ENCODE measurements at places on chromosomes 6 and 20.

DNA sequence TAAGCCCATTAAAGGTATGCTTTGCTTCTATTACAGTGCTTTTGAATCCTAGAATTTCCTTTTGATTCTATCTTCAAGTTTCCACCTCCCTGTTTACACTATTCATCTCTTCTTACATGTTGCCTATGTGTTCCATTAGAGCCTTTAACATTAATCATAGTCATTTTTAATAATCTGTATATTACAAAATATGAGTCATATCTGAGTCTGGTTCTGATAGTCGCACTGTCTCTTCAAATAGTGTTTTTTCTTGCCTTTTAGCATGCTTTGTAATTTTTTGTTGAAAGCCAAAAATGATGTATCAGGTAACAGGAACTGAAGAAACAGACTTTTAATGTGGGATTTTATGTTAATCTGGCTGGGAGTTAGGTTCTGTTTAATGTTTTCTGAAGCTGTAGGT is 68.4 kb downstream of the DNAAF9 start:
- no peak for DNase-seq

DNA sequence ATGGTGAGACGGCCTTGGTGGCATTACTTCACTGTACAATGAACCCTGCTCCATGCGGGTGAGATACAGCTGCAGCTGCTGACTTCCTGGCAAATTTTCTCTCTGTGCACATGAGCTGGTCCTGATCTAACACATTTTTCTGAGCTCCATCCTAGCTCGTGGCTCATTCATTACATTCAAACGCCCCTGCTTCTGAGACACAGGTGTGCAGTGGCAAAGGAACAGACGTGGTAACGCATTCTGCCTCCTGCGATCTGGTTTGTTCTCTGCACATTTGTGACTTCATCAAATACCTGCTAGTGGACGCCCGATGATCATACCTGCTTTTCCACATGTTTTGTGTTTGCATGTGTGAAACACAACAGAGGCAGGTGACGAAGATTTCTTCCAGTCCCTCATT is 189.6 kb upstream of the PDE10A start:
- DNase-seq, result no peak

DNA sequence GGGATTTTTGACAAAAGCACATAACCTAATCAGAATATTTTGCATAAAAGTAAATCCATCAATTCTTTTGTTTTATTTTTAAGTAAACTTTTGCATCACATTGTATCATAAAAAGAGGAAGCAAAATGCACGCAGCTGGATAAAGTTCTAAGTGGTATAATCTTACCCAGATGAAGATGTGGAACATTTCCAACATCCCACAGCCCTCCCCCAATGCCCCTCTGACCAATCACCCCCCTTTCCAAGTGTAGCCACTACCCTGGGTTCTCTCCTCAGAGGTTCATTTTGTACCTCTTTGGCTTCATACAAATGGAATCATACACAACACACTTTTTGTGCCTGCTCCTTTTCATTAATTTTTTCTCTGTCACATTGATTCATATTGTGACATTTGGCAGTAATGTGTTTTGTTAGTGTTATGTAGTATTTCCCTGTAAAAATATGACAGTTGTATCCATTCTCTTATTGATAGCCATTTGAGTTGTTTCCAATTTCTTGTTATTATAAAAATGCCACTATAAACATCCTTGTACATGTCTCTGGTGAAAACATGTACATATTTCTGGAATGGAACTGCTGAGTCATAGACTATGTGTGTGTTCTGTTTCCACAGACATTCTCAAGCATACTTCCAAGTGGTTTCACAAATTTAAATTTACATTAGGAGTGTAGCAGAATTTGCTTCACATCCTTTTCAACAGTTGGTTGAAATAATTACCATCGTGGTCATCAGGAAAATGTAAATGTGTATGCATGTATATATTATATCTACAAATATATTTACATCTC is 92.9 kb upstream of the SYNDIG1 start:
- DNase-seq, result no peak

DNA sequence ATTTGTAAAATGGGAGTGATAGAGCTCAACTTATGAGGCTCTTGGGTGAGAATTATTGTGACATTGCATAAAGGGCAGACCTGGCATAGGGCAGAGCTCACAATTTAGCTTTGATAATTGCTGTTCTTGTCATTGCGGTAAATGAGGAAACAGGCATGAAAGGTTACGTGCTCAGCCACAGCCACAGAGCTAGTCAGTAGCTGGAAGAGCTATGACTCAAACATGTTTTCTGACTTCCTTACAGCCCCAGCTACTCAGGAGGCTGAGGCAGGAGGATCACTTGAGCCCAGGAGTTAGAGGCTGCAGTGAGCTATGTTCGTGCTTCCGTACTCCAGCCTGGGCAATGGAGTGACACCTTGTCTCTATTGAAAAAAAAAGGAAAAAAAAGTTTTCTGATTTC is 3.5 kb upstream of the GHRH start:
- DNase-seq, result no peak

GRCh38 chr6:99563056-99563723 is 5.3 kb downstream of the CCNC start:
- DNase-seq, result no peak

DNA sequence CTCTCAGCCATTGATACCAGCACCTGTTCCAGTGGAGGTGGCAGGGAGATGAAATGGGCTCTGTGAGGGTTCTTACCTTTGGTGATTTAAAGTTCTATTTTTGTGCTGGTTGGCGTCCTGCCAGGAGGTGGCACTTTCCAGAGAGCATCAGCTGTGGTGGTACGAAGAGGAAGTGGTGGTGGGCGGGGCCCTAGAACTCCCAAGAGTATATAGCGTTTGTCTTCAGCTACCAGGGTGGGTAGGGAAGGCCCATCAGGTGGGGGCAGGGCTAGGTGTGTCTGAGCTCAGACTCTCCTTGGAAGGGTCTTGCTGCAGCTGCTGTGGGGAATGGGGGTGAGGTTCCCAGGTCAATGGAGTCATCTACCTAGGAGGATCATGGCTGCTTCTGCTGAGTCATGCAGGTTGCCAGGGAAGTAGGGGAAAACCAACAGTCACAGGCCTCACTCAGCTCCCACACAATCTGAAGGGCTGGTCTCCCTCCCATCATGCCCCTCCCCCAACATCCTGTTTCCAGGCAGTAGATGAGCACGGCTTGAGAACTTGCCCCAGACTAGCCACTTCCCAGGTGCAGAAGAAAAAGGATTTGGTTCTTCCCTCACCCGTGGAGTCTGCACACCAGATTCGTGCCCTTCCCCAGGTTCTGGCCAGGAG is 46.6 kb downstream of the MOXD1 start:
- peak; percentile 24 for DNase-seq

- DNase-seq, result no peak
These were observed 4.5 kb downstream of the LPIN3 start for GRCh38 chr20:41344938-41345728.

- DNase-seq, result no peak
These were observed 20.8 kb upstream of the ERVFRD-1 start for GRCh38 chr6:11132194-11132888.

DNA sequence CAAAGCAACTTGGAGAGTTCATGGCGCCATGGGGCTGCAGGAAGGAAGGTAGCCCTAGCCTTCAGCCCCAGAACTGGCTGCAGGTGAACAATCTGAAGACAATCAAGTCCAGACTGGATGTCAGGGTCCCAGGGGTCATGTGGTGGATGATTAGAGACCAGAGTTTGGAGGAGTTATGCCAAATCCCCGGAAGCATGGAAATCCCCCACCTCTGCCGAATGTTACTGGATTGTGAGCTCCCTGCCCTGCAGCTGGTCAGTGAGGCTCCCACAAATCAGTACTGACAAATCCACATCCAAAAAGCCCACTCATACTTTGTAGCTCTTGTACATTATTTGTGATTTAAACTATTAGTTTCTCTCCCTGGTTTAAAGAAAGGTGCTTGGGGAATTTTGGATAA is 21.3 kb upstream of the CD93 start:
- DNase-seq, result no peak

- DNase-seq, result no peak
These were observed 199.7 kb upstream of the SIM1 start for GRCh38 chr6:100664274-100665040.

DNA sequence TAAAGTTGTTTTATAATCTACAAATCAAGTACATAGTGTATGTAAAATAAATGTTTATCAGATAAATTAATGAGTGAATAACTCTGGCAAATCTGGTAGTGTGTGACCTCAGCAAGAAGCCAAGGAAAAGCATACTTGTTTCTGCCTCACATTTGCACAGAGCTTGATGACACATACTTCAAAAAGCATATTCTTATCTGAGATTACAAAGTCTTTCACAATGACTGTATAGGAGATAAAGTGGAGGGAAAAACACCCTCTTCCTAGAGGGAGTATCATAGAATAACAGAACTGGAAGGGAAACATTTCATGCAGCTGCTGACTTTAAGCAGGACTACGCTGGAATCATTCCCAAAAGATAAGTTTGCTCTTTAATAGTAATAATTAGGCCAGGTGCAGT is 28.1 kb upstream of the AKAP7 start:
- DNase-seq, result no peak

- no peak for DNase-seq
These were observed 199.2 kb upstream of the NT5E start for GRCh38 chr6:85250586-85251220.

DNA sequence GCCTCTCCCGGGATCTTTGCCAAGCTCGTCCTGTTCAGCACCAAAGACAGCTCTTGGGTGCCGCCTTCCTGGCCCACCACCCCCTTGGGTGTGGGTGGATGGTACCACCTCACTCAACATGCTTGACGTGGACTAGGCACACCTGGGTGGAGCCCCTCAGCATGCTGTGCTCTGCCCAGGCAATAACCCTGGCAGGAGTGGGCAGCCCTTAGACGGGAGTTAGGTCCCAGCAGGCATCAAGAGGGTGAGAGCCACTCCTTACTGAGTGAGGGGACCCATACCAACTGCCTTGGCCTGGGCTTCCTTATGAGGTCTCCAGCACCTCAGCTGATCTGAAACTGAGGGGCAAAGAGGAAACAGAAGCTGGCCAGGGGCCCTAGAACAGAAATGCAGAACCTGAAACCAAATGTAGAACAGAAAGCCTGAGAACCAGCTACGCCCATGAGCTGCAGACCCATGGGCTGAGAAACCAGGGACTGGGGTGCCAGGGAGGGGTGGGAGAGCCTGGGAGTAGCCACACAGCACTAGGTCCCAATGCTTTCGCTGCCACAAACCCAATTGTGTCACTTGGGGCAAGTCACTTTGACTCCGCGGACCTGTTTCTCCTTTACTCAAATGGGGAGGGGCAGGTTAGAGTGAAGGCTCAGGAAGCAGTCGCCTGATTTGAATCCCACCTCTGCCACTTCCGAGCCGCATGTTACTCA is 2.0 kb downstream of the FGD2 start:
- no peak for DNase-seq

DNA sequence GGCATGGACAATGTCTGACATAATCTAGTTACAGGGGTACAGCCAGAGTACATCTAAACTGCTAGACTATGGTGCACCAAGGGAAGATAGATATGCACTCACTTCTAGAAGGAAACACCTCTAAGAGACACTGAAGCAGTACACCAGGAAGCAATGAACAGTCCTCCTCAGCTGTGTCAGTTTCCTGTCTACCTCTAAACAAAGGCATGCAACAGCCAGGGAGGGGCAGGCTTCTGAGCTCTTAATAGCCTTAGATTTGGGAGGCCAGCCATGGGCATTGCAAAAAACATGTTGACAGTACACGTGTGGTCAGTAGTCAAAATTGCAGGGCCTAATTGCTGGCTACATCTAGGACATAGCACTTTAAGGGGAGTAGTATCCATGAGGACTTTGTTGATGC is 21.4 kb downstream of the CRYBG1 start:
- DNase-seq, result no peak

- DNase-seq, result no peak
These were observed 110.9 kb upstream of the PDE7B start for GRCh38 chr6:135740580-135740979.

DNA sequence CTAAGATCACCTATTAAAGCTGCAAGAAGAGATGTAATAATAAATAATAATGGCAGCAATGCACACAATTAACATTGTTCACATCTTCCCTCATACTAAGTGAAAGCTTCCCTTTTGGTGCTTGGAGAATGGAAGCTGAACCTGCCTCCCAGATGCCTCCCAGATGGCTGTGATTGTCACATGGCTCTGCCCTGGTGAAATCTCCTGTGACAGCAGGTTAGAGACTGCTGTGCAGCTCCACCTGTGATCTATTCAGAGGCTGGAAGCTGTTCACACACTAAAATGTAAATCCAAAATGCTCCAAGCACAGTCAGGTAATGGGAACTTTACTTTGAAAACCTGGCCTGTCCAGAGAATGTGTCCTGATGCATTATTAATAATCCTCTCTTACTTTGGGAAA is 41.7 kb upstream of the RGS17 start:
- DNase-seq, result no peak

DNA sequence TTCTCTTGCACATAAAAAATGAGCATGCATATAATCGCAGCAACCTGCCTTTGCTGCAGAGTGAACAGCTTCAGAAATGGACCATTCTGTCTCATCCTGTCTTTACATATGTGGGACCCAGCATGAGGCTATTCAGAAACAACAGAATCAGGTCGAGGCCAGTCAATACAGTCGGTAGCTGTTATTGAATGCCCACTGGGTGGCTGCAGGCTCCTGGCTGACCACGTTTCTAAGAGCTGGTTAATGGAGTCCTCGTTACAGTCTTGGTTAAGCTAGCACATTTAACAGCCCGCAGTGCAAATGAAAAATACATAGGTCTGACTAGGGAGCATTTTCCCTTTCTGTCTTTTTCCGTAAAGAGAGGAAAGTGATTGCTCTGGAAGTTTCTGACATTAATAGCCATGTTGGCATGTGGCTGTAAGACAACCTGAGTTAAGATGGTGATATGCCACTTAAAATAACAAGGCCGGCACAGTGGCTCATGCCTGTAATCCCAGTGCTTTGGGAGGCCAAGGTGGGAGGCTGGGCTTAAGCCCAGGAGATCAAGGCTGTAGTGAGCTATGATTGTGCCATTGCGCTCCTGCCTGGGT is 75.0 kb downstream of the SHLD1 start:
- DNase-seq, result no peak

DNA sequence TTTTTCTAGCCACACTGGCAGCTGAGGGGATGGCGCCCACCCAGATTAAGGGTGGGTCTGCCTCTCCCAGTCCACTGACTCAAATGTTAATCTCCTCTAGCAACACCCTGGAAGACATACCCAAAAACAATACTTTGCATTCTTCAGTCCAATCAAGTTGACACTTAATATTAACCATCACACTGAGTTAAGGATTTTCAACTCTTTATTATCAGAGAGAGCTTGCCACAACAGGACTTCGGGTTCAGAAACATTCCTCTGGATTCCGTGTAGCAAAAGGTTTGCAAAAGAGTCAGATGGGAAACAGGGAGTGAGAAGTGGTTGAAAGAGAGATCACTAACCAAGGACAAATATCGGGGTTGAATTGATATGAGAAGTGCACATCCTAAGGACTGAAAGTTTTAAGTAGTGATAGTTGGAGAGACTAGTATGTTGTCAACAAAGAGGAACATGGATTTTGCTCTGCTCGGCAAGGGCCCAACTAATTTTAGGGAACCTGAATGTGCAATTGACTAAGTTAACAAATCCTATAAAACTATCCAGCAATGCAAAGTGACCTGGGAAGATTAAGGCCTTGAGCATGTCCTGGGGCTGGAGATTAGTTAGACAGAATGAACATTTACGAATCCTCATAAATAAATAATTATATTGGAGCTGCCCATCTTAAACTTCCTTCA is 137.0 kb upstream of the TENT5A start:
- DNase-seq, result no peak

All from stimulated activated CD4-positive, alpha-beta T cell treated with anti-CD3 and anti-CD28 coated beads, TNF-alpha, amount 100 ng/mL, for 24 hours (primary cell).